ENCODE measurements at places on chromosomes 3 and 15.

DNA sequence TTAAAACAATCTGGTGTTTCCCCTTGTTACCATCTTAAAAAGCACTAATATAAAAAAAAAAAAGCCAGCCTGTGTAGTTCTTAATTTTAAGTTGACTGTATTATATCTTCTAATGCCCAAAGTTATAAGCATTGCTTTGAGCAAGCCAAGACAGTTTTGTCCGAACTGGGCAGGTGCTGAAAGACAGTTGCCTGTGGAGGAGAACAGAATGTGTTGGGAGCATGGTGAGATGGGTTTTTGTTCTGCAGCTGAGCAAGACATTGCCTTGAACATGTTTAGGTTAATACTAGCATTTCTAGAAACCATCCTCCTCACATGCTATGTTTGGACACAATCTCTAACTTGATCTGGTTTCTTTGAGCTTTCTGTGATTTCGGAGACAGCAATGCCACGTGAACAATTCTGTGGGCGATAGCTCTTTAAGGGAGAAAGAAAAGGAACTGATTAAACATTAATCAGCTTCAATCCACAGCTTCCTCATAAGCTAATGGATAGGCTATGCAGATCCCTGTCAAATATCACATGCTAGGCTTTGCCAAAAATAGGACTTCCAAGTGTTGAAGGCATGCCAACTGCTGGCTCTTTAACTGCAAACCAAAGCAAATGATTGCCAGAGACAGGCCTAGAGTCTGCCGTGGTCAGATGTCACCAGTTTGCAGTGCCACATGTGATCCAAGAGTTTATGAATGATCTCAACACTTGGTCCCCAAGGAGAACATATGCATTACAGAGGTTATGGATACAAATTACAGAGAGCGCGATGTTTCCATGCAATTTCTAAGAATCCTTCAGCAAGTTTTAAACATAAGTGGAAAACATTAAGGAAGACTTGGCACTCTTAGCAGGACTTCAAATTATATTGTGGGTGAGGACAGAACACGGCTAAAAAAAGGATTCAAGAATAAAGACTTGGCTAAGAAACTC lies 428.1 kb downstream of the ROBO2 start:
- DNase-seq, result no peak

GRCh38 chr3:112357930-112358780 lies 25.2 kb downstream of the CD200 start:
- peak; percentile 2 for DNase-seq

DNA sequence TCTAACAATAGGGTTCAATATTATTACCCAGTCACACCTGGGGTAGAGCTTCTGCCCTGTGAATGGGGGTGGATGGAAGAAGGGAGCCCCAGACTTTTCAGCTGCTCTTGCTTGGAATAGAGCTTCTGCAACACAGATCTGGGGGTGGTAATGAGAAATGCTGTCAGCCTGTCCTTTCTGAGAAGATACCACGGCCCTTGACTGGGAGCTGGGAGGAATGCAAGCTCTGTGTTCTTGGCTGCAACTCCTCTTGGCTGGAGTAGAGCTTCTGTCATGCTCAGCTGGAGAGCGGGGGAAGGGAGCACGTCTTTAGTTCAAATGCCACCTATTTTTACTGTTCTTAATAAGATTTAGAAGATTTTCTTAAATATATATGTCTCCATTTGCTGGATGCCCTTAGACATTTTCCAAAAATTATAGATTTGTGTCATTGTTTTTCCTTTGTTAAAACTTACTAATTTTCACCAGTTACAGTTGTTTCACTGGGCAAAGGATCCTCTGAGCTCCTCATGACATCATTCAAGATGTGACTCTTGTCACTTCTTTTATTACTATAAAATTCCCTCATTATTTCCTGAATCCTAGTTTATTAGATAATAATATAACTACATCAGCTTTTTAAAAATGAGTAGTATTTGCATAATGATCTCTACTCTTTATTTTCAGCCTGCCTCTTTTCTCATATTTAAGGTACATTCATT lies 180.0 kb upstream of the TGFBR2 start:
- no peak for DNase-seq

DNA sequence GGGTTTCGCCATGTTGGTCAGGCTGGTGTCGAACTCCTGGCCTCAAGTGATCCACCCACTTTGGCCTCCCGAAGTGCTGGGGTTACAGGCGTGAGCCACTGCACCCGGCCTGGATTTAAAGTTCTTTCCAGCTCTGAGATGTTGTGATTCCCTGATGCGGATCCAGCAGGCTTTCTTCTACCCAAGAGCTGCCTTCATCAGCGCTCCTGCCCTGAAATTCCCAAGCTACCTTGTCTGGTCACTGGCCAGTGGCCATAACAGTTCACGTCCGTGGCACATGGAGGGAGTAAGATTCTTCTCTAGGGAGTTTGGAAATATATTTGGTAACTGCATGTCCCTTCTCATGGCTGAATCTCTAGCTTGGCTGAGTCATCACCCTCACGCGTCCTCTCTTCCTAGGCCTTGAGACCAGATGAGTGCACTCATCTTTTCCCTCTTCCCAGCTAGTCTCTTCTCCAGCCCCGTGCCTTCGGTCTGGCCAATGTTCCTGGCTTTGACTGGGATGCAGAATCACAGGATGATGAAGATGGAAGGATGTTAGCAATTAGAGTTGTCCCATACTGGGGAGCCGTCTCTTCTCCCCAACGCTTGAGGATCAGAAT lies 29.8 kb upstream of the APOD start:
- DNase-seq, result no peak

- DNase-seq, result no peak
Measured at GRCh38 chr3:65398953-65399352, 639.8 kb downstream of the MAGI1 start.

DNA sequence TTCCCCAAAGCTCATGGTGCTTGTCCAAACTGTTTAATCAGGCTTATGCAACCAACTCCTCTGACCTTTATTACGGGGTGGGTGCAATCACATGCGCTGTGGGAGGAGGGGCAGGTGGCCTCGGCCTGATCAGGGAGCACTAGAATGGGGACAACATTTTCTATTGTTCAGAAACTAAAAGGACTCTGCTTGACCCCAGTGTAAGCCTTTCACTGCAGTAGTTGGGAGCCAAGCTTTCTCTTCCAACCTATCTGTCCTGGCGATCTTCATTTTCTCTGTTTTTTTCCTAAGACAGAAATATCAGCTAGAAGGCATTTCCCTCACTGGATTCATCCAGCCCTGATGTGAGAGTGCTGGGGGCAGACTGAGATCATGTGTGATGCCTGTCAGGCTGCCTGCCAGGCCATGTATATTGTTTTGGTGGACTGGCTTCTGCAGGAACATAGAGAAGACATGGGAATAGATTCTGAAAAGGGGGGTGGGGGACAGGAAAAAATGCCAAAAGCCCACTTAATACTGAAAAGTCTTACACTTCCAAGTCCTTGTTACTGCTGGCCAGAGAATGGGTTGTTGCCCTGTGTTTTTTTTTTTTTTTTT lies 627.0 kb upstream of the TBL1XR1 start:
- no peak for DNase-seq

DNA sequence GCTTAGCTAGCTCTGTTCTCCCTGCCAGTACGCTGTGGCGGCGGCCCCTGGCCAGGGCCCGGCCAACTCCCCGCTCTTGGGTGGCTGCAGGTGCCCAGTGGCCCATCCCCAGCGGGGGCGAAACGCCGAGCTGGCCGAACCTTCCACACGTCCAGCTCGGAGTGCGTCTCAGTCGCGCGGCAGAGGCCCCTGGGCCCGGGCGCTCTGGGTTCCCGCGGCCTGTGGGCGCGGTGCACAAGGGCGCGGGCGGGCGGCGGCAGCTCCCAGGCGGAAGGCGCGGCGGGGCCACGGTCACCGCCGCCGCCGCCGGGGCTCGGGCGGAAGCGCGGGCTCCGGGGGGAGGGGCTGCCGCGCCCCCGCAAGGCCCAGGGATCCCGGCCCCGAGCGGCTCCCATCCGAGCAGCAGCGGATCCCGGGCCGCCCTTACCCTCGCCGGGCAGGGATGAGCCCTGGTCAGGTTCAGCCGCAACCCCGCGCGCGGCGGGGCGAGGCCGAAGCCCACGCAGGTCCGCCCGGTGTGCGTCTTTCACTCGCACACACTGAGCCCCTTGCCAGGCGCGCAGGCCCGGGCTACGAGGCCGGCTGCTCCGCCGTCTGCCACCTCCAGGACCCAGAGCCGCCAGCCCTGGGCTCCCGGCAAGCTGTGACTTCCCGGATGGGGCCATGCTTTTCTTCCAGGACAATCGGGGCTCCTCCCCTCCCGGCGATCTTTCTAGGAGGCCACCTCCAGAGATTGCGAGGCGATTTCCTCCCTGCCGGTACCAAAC lies 54.2 kb downstream of the CCDC54 start:
- no peak for DNase-seq

- DNase-seq, result no peak
Measured at GRCh38 chr15:49225572-49226281, 55.7 kb downstream of the GALK2 start.

DNA sequence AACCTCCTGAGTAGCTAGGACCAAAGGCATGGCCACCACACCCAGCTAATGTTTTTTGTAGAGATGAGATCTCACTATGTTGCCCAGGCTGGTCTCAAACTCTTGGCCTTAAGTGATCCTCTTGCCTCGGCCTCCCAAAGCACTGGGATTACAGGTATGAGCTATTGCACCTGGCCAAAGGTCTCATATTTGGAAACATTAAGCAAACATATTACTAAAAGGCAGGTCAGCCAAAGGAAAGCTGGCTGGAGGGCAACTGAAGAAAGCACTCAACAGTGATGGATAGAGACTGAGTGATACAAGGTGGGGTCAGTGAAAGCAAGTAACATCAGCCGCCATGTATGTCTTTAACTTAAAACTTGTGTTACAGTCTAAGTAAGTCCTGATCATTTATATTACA lies 57.5 kb downstream of the TBC1D2B start:
- DNase-seq, result no peak

DNA sequence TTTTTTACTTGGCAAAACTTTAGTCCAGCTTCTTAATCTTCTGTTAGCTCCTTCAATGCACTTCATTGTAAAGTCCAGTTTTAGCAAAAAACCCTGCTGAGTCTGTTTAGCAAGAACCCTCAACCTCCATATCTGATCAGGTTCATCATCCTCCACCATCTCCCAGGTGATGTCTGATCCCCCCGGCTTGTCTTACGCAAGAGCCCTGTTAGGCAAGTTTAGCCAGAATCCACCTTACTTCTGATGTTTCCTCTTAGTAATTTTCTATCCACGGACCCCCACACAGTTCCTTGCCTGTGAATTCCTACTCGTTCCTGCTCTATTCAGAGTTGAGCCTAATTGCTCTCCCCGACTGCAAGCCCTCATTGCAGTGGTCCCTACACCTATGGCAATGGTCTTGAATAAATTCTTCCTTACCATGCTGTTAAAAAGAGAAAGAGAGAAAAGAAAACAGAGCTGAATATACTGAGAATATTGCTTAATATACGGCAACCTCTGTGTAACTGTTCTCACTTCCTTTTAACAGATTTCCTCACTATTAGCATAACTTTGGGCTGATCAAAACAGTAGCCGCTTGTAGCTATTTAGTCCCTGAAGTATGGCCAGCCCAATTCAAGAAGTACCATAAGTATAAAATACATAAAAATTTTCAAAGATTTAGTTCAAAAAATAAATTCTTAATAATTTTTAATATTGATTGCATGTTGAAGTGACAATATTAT lies 78.7 kb upstream of the MME start:
- DNase-seq, result no peak

DNA sequence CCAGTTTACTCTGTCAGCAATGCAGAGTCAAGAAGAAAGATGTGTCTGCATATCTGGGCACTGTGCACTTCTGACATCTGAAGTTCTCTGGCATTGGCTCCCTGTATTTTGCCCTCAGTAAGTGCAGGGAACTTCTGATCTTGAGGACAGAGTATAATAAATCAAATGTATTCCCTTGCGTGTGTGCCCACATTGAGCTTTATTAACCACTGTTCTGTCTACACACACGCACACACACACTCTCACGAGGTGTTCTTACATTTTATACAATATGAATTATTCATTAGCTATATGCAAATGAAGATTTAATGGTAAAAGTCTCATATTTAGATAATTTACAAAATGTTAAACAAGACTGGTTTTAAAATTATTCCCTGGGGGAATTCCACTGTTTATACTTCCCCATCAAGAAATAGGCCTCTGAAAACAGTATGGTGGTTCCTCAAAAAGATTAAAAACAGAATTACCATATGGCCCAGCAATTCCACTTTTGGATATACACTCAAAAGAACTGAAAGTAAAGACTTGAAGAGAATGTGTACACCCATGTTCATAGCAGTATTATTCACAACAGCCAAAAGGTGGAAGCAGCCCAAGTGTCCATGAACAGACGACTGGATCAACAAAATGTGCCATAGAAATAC lies 24.6 kb upstream of the ANPEP start:
- DNase-seq, result no peak

- no peak for DNase-seq
Measured at GRCh38 chr3:109098079-109098644, 19.8 kb downstream of the MORC1 start.

Measured in activated naive CD4-positive, alpha-beta T cell (primary cell).